ENCODE measurements at places on chromosomes 7 and 10. TPM values are rescaled to one million over a fixed set of nuclear protein-coding genes. Genes with fewer than 3 reads are reported as not detected.

DNA sequence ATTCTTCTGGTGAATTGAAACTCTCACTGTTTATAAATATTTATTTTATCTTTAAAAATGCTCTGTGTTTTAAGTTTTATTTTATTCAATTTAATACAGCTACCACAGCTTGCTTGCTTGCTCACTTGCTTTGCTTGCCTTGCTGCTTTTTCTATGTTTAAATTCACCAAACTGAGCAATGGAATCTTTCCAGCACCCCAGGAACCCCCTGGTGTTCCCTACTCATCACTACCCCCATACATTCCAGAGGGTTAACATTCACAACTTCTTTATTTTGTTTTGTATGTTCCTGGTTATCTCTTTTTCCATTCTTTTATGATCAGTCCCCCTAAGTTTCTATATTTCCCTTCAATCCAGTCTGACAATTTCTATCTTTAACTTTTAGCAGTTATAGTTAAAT lies 166.5 kb upstream of the COL1A2 start:
- no peak overlapping the region for H3K27ac ChIP-seq
- no peaks in the 10 kb centered on the region for H3K36me3 ChIP-seq
- H3K27me3 ChIP-seq, result peaks cover 4% of the 10 kb centered on the region
- peaks cover 8% of the 10 kb centered on the region for H3K4me1 ChIP-seq
- DNase-seq, result no peak

- H3K36me3 ChIP-seq, result no peaks in the 10 kb centered on the region
- no peaks in the 10 kb centered on the region for H3K4me1 ChIP-seq
- no peak for DNase-seq
- H3K4me3 ChIP-seq, result no peak overlapping the region
- H3K27ac ChIP-seq, result no peak overlapping the region
These were observed 548.9 kb upstream of the STEAP1 start for GRCh38 chr7:89605362-89605761.

- peaks cover 87% of the 10 kb centered on the region for H3K4me1 ChIP-seq
- no peak overlapping the region for H3K4me3 ChIP-seq
- peak; percentile 78 for DNase-seq
- H3K27ac ChIP-seq, result peak overlapping the region; percentile 94
- no peaks in the 10 kb centered on the region for H3K27me3 ChIP-seq
These were observed 99.4 kb downstream of the CTBP2 start for GRCh38 chr10:125060826-125061556.

DNA sequence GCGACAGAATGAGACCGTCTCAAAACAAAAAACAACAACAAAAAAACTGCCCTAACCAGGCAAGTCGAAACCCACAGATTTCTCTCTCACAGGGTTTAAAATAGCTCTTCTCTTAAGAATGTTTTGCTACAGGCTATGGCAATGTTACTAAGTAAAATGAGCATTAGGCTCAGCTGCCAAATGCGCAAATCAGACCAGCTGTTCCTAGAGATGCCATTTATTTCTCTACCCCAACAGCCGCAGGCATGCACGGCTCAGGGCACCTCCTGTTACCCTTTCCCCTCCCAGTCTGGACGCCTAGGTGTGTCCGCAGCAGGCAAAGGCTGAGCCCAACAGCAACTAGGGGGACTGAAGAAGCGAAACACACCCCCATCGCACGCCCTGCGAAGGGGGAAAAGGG lies 168.3 kb upstream of the MBL2 start:
- DNase-seq, result no peak
- H3K27me3 ChIP-seq, result no peaks in the 10 kb centered on the region
- no peak overlapping the region for H3K4me3 ChIP-seq
- peaks cover 5% of the 10 kb centered on the region for H3K36me3 ChIP-seq
- peaks cover 11% of the 10 kb centered on the region for H3K4me1 ChIP-seq
- H3K27ac ChIP-seq, result peak overlapping the region; percentile 53

- no peaks in the 10 kb centered on the region for H3K27me3 ChIP-seq
- H3K4me1 ChIP-seq, result peaks cover 35% of the 10 kb centered on the region
- H3K4me3 ChIP-seq, result no peak overlapping the region
- H3K36me3 ChIP-seq, result no peaks in the 10 kb centered on the region
- no peak overlapping the region for H3K27ac ChIP-seq
- DNase-seq, result no peak
These were observed 15.2 kb upstream of the TSPAN15 start for GRCh38 chr10:69435966-69436520.

DNA sequence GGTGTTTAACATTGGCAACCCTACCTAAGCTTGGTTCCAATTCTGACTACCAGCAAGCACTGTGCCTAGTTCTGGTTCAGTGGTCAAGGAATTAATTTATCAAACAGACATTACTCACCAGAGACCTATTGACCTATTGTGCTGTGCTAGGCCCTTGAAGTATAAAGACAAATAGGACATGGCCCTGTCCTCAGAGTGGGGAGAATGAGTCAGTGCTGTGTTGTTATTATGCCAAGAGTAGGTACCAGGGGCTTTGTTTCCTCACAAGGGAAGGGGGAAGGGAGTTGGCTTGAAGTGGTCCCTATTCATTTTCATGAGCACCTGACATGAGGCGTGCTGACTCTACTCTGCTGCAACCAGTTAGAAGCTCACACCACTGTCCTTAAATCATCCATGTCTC lies 62.6 kb upstream of the PLPP4 start:
- no peaks in the 10 kb centered on the region for H3K27me3 ChIP-seq
- H3K27ac ChIP-seq, result no peak overlapping the region
- no peaks in the 10 kb centered on the region for H3K36me3 ChIP-seq
- peaks cover 12% of the 10 kb centered on the region for H3K4me1 ChIP-seq

DNA sequence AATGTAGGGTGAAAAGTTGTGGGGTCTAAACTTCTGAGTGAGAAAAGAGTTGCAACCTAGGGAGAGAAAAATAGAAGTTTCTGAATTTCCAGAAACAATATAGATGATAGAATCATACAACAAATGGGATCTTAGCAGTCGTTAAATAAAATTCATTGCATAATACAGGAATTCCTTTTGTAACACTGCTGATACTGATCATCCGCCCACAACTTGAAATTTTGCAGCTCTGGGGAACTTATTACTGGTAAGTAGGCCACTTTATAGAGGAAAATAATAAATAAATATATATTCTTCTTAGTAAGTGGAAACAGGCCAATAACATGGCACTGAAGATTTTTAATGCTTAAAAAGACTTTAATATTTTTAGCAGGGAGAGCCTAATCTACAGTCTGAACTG lies 81.9 kb upstream of the SMIM30 start:
- H3K27me3 ChIP-seq, result peaks cover 11% of the 10 kb centered on the region
- no peak overlapping the region for H3K4me3 ChIP-seq
- no peak overlapping the region for H3K27ac ChIP-seq
- no peak for DNase-seq

DNA sequence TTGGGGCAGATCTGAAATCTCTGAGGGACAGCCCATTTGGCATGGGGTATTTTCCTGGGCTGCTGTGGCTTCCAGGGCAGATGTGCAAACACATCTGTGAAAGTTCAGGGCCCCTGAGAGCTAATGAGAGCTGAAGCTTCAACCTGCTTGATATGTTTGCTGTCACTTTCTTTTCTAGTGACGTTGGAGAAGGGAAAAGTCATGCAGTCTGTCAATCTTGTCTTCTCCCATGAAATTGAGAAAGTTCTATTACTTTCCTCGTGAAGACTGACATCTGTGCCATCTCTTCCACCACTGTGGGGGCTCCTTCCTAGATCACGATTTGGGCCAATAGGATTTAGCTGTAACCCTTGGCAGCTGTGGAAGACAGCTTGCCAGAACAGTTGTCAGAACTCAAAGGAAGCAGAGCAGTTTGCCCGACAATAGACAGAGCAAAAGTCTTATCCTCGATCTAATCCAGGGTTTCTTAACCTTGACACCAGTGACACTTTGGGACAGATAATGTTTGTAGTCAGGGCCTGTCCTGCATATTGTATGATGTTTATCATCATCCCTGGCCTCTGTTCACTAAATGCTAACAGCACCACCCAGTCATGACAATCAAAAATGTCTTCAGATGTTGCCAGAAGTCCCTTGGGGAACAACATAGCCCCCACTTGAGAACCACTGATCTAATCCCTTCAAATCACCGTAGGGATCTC lies 586.5 kb downstream of the LRMDA start:
- H3K27ac ChIP-seq, result no peak overlapping the region
- H3K4me3 ChIP-seq, result no peak overlapping the region
- H3K27me3 ChIP-seq, result peaks cover 50% of the 10 kb centered on the region
- peaks cover 6% of the 10 kb centered on the region for H3K4me1 ChIP-seq
- no peaks in the 10 kb centered on the region for H3K36me3 ChIP-seq

DNA sequence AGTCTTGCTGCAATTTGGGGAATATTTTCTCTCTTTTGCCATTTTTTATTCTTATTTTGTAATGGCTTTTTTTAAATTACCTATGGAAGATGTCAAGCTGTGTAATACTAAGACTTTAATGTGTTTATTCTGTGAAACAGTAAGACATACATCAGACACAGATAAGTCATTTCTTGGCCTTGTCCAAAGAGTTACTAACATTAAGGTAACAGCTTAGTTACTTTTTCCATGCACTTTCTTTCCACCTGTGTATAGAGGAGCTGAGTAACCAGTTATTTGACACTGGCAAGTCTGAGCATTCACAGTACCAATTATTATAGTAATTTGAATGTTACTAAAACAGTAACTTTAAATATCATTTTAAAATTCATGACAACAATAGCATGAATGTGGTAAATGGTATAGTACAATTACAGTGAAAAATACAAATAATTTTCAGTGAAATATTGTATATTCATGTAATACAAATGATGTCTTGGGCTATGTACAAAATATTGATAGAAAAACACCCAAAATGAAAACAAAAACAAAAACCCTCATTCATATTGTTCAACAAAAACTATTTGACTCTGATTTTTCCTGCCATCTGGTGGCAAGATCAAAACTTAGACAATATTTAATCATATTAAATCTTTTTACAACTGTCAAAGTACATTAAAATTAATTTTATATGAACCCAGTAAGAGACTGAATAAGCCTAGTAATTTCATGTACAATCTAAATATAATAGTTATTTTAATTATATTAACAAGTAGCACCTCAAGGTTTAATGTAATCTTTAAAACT lies 259.8 kb upstream of the SEMA3A start:
- peaks cover 3% of the 10 kb centered on the region for H3K4me1 ChIP-seq
- H3K27me3 ChIP-seq, result no peaks in the 10 kb centered on the region
- no peak for DNase-seq
- H3K27ac ChIP-seq, result no peak overlapping the region

DNA sequence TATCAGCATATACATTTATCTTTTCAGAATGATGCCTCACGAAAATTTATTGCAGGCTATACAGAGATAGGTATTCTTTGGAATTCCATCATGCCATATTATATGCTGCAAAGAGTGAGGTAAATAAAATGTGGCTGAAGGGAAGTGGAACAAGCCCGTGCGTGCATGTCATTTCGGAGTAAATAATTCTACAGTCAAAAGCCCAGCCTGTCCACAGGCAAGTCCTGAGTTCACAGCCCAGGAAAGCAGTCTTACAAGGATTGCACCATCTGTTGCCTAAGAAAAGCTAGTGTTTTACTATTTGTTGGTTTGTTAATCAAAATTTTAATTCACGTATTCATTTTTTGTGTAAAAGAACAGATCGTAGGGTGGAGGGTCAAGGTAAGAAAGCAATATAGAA lies 292.4 kb upstream of the AKR1E2 start:
- H3K27ac ChIP-seq, result peak overlapping the region; percentile 87
- H3K4me3 ChIP-seq, result no peak overlapping the region
- DNase-seq, result no peak
- H3K4me1 ChIP-seq, result peaks cover 19% of the 10 kb centered on the region
- peaks cover 4% of the 10 kb centered on the region for H3K36me3 ChIP-seq
- no peaks in the 10 kb centered on the region for H3K27me3 ChIP-seq

- peaks cover 8% of the 10 kb centered on the region for H3K4me1 ChIP-seq
- no peaks in the 10 kb centered on the region for H3K27me3 ChIP-seq
- H3K36me3 ChIP-seq, result peaks cover 36% of the 10 kb centered on the region
- no peak overlapping the region for H3K4me3 ChIP-seq
These were observed 83.8 kb upstream of the TMEM168 start for GRCh38 chr7:112873831-112874553.

DNA sequence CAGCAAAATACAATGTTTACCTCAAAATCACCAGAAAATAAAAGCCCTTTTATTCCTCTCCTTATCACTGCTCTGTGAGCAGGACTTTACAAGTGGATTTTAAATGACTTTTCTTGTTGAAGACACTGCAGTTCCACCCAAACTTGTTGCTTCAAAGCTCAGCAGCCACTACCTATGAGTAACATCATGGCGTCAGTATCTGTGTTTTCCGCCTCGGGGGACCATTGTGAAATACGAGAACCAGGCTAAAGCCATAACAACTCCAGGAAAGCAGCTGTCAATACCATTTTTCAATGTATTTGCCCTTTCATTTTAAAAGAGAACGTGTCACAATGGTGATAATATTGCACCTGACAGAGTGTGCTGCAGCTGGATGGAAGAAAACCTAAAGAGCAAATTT lies 284.0 kb upstream of the RNF32 start:
- H3K27ac ChIP-seq, result no peak overlapping the region
- H3K4me1 ChIP-seq, result no peaks in the 10 kb centered on the region
- no peak for DNase-seq
- no peak overlapping the region for H3K4me3 ChIP-seq

GRCh38 chr10:132366006-132366405 lies 31.0 kb upstream of the PWWP2B start:
- no peak for DNase-seq
- H3K4me3 ChIP-seq, result no peak overlapping the region
- H3K27ac ChIP-seq, result no peak overlapping the region
- H3K36me3 ChIP-seq, result peaks cover 38% of the 10 kb centered on the region
- no peaks in the 10 kb centered on the region for H3K4me1 ChIP-seq

- H3K4me3 ChIP-seq, result no peak overlapping the region
- no peaks in the 10 kb centered on the region for H3K36me3 ChIP-seq
- no peak for DNase-seq
- H3K4me1 ChIP-seq, result peaks cover 23% of the 10 kb centered on the region
- no peak overlapping the region for H3K27ac ChIP-seq
These were observed 141.1 kb downstream of the MAPK8 start for GRCh38 chr10:48447356-48448215.

CYP3A4 gene
- total RNA-seq, result not detected

GIMAP5 gene
- not detected for total RNA-seq

Measured in mesothelial cell of epicardium (in vitro differentiated cells).